ENCODE measurements at places on chromosomes 12 and 14.

DNA sequence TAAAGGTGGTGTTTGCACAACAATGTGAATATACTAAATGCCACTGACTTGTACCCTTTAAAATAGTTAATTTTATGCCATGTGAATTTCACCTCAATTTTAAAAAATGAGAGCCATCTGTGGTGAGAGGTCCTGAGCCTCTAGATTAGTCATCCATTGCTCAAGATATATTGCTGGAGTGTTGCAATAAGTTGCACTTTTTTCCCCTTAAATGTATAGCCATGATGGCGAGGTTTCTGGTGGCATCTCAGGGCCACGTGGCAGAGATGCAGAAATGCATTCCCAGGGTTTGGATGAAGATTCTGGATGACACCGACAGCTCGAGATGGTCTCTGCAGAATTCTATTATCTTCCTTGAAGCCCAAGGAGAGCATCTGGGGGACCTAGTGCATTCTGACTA is 153.7 kb downstream of the AACS start:
- peak; percentile 8 for DNase-seq

- DNase-seq: peak; percentile 60
Measured at GRCh38 chr12:30286345-30286926, 409.2 kb downstream of the IPO8 start.

DNA sequence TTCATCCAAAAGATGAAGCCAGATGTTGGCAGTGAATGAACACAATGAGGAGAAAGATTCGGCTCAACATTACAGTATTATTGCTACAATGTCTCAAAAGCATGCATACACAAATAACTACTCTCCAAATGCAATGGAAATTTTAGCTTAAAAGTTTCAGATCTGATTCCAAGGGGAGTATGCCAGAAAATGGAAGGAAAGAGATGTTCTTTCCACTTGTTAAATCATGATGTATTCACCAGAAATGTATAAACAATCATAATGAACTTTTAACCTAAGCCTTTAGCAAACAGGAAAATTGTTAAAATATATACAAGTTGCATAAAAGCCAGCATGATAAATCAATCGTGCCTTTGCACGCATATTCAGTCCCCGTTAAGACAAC is 62.1 kb downstream of the SH2B3 start:
- no peak for DNase-seq

- no peak for DNase-seq
Measured at GRCh38 chr12:72338437-72338836, 66.3 kb downstream of the TRHDE start.

- no peak for DNase-seq
Measured at GRCh38 chr12:15928870-15929571, 17.9 kb downstream of the DERA start.
